A172 (cell line): ENCODE measurements at places on chromosomes 5 and 9.

DNA sequence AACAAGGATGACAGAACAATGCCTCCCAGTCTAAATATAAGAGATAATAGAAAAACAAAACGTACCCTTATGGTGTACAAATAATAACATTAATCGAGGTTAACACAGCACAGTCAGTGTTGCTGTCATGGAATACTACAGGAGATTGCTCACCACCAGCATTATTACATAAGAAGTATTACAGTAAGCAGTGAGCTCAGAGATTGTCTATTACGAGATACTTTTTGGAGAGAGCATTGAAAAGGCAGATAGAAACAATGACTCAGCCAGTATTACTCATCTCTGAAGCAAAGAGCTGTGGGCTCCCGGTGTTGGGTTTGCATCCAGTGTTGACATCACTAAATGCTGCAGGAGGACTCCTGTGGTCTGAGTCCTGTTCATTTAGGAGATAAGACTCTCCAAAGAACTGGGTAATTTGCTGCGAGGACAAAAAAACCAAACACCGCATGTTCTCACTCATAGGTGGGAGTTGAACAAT is 191.9 kb upstream of the SEMA6A start:
- peak; percentile 95 for DNase-seq

GRCh38 chr5:150987746-150988145 is 32.6 kb upstream of the GPX3 start:
- no peak for DNase-seq

- DNase-seq, result no peak
Observed at GRCh38 chr5:107621089-107621488, 49.6 kb downstream of the EFNA5 start.

- DNase-seq, result peak; percentile 46
Observed at GRCh38 chr9:24245988-24246387, 299.7 kb downstream of the IZUMO3 start.

DNA sequence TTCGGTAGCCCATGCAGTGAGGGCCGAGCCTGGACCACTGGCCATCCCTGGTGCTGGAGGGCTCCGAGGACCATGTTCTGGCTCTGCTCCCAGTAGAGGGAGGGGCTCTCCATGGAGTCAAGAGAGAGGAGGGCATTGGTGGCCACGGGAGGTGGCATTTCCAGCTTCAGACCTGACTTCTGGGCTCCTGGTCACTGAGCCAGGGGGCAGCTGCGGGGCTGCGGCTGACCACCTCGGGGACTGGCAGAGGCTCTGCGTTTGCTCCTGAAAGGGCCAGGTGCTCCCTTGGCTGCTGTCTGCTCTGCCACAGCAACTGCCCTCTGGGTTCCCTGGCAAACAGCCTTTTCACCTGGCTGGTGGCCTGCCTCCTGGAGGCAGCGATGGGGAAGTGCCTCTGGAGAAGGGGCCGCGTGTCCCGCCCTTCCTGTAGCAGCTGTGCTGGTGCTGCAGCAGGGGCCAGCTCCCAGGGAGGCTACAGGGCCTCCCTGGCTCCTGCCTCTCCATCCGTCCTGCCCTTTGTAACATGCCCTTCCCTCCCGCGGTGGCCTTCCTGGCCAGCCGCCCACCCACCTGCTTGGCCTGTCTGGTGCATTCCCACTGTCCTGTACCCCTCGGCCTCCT is 144.6 kb downstream of the CACNA1B start:
- DNase-seq, result no peak

GRCh38 chr5:101915554-101915953 is 380.5 kb downstream of the SLCO4C1 start:
- DNase-seq, result peak; percentile 71

DNA sequence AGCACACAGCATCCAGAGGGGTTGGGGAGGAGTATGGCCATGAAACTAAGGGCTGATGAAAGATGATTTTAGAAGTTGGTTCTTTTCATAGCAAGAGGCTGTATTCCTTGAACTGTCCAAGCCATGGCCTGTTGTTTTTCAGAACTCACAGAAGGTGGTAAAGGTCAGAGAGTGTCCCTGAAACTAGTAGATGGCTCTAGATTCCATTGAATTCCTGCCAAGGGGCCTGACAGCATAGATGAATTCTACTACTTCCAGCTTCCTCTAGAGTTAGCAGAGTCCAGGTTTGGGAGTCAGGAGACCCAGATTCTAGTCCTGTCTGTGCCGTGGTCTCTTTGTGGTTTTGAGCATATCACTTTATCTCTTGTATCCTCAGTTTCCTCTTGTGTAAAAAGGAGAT is 101.6 kb downstream of the GRIA1 start:
- DNase-seq, result no peak

DNA sequence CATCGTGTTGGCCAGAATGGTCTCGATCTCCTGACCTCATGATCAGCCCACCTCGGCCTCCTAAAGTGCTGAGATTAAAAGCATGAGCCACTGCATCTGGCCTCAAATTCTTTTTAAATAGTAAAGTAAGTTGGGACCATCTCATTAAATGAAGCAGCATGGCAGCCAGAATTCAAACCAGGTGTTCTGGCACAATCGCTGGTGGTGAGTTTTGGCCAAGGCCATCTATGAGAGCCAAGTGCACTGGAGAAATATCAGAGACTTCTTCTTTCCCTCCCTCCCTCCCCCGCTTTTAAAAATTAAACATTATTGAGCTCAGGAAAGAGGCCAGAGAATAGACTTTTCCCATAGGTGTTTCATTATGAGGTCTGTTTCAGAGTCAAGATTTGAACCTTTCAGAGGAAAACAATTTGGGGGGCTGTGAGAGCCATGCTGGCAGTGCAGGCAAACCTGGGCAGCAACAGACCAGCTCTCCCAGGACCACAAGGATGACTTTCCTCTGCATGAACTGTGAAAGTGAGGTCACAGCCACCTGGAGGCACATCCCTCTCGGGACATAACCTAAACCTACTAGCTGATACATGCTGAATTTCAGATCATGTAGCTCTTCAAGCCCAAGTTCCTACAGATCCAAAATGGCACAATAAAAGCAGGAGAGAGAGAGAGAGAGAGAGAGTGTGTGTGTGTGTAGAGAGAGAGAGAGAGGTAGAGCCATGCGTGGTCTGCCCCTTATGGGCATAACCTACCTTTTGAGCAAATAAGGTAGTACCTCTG is 94.6 kb upstream of the DMRT1 start:
- DNase-seq, result no peak

DNA sequence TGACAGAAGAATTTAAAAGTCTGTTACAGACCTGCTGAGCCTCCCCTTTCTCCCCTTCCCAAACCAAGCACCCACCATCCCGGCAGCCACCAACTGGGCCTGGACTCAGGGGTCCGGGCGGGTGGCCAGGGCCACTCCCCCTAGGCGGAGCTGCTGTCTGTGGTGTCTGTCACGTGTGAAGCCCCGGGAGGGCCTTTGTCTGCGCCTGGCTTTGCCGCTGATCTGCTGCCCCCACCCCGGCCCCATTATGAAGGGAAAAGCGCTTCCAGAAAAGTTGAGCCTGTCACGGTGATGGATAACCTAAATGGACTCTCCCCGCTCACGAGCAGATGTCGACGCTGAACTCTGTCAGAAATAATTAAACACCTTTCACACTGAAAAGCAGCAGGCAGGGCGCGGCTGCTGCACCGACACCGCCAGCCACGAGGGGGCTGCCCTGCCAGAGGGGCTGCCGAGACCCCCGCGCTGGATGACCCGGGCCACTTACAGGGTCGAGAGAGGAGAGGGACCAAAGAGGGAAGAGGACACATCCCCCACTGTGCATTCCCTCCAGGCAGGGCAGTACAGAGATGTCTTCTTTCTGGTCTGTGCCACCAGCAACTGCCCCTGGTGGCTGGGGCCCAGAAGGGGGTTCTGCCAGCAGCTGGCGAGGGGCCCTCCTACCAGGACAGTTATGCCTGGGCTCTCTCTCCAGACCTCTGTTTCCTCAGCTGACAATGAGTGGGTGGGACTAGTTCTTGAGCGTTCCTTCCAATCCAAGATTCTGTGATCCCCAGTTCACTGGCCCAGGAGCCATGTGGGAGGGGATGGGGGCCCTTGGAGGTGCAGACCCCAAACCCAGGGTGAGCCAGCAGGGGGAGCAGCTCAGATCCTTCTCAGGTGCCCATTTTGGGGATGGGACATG is 36.0 kb upstream of the BARHL1 start:
- peak; percentile 25 for DNase-seq

GRCh38 chr5:164504141-164504772 is 998.8 kb downstream of the MAT2B start:
- peak; percentile 72 for DNase-seq

DNA sequence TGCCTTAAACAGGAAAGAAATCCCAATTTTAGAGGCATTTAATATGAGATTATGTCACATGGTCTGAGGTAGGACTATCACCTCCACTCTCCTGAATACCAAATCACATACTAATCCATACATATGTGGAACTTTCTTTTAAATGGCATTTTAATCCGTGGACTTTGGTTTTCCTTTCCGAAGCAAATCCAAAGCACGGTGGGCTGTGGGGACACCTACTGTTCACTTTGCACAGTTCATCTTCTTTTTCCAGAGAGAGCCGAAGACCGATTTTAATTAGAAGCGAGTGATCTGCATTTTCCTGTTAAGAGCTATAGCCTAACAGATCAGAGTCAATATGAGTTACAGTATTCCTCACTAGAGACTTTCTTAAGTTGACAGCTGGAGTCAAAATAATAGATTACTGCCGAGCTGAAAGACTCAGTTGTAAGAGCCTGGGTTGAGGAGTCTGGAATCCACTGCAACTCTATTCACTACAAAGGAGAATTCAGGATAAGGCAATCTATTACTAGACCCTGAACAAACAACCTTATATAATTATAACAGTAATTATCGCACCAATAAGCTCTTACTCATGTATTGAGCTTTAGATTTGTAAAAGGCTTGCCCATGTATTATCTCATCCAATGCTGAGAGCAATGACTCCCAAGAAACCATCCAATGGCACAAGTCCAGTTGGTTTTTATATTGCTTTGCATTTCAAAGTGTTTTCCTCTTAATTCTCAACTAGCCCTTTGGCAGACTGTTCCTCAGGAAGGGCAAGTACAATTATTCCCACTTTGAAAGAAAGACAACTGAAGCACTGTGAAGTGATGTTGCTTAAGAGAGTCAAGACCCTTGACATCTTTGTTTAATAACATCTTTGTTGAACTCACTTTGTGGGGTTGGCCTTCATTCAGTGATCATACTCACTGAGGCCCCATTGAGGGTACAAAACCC is 144.7 kb downstream of the TRPM6 start:
- no peak for DNase-seq

DNA sequence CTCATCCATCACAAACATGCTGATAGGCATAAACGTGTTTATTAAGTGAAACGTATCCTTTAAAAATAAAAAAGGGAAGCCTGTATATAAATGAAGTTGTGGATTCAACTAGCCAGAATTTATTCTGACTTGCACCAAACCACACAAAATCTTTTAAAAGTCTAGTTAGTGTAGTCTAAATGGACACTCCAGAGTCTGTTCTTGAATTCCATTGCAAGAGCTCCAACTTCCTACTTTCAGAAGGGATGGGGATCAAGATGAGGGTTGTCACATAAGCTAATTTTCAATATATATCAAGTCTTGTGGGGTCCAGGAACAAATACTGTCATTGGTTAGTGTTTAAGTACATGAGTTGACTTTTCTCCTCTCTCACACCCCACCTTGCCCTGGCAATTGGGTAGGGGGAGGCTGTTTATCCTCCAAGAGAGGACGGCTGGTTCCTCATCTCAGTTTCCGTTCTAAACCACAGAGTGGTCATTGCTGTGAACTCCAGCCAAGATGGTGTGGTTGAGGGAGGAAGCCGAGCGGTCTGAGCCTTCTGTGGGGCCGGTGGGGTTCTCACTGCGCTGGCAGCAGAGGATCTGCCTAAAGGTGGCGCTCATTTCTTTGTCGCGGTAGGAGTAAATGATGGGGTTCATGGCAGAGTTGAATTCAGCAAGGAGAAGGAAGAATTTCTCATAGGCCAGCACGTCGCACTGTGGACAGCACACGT is 163.2 kb downstream of the LPAR1 start:
- no peak for DNase-seq

GRCh38 chr5:178336889-178337288 is 104.3 kb upstream of the PHYKPL start:
- no peak for DNase-seq

- DNase-seq, result no peak
Observed at GRCh38 chr5:139378941-139379361, 4.1 kb downstream of the SLC23A1 start.

GRCh38 chr9:108606401-108606800 is 249.4 kb downstream of the ACTL7B start:
- DNase-seq, result no peak

- DNase-seq, result no peak
Observed at GRCh38 chr9:9045572-9045971, 1246.0 kb upstream of the DMAC1 start.

DNA sequence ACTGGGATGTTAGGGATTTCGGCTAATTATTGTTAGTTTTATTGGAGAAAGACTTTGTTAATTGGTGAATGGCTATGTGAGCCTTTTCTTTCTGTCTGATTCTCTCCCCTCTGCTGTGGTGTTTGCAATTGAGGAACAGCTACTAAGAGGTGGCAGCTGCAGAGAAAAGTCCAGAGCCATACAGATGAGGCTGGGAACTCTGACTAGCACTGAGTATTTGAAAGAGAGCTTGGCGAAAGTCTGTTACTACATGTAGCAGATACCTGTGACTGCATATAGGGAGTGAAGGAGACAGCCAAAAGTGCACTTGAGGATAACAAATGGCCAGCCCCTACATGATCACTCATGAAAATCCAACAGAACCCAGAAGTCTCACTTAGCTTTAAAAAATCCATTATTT is 44.3 kb upstream of the HSPB3 start:
- no peak for DNase-seq

DNA sequence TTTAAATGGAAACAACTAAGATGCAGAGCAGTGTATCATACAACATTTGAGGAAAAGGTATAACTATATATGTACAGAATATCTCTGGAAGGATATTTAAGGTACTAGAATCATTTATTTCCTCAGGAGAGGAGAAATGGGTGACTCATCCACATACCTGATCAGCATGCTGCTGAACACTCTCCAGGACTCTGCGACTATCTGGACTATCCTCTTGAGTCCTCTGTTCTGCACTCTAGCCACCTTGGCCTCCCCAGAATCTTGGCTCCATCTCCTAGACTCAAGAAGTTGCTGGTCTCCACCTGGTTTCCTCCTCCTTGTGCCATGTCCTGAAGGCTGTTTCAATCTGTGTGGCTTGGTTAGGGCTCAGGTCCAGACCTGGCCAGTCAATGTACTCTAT is 8.8 kb upstream of the PRDM6 start:
- no peak for DNase-seq

DNA sequence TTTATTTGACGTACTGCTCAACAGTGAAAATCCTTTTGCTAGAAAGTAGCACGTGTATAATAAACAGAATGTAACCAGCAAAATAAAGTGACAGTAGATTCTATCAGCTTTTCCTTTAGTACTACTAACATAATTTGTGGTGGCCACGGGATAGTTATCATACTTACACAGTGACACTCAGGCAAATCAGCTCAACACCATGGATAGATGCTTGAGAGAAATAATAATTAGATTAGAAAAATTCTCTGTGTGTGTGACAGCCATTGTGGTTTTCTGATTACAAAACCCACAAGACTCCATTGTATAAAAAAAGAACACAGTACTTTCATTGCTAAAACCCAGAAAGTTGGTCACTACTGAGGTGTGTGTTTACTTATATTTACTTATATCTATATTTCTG is 101.1 kb downstream of the MUSK start:
- peak; percentile 36 for DNase-seq
